MCF 10A (cell line): ENCODE measurements at places on chromosomes 2 and 18. TPM values are rescaled to one million over a fixed set of nuclear protein-coding genes. Genes with fewer than 3 reads are reported as not detected.

- no peak overlapping the region for H3K27ac ChIP-seq
- H3K36me3 ChIP-seq, result no peaks in the 10 kb centered on the region
- DNase-seq, result no peak
- peaks cover 22% of the 10 kb centered on the region for H3K27me3 ChIP-seq
- no peaks in the 10 kb centered on the region for H3K4me1 ChIP-seq
- no peak overlapping the region for H3K4me3 ChIP-seq
Measured at GRCh38 chr2:10234409-10235094, 68.2 kb upstream of the HPCAL1 start.

DNA sequence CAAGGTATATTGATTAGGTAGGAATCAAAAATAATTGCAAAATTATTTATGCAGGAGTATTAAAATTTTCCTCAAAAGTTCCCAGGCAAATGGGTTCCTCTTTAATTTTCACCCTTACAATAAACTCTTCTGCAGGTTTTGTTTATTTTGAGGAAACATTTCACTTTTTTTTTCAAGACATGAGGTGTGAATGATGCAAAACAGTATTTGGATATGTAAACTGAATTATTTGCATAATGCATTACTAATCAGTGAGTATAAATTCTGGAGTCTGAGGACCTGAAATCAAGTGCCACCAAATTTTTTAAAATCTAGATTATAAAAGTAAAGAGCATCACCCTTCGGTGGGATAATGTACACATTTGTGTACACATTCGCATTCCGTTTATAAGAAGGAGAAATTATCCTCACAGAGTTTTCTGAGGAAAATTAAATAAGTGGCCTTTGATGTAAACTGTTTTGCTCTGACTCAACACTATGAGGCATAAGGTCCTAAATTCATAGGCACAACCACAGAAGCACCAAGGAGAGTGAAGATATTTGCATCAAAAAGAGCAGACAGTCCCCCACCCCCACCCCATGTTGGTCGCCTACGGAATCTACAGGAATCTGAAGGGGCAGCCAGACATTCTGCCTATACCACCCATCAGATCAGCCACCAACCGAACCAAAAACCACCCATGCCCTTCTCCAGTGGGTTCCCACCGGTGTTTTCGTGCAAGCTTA, 33.1 kb downstream of the BCL11A start:
- DNase-seq, result no peak
- no peak overlapping the region for H3K27ac ChIP-seq
- no peak overlapping the region for H3K4me3 ChIP-seq
- peaks cover 18% of the 10 kb centered on the region for H3K4me1 ChIP-seq
- H3K36me3 ChIP-seq, result peaks cover 18% of the 10 kb centered on the region
- H3K27me3 ChIP-seq, result no peaks in the 10 kb centered on the region

DNA sequence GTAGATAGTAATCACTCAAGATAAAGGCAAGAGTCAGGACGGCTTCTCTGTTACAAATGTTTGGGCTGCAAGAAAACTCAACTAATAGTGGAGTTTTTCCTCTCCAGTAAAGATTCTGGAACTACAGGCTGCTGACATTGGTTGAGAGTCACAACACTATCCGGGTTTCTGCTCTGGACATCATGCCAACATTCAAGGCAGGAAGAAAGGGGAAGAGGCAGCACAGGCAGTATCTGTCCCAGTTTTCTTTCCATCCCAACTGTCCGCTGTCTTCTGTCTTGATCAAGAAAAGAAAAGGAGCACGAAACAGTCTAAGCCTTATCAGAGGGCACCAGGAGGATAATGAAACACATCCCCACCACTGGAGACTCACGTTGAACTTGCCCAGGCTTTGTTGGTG, 132.1 kb downstream of the MAIP1 start:
- no peak overlapping the region for H3K27ac ChIP-seq
- H3K4me3 ChIP-seq, result no peak overlapping the region
- peaks cover 6% of the 10 kb centered on the region for H3K4me1 ChIP-seq
- H3K36me3 ChIP-seq, result no peaks in the 10 kb centered on the region
- DNase-seq, result no peak
- no peaks in the 10 kb centered on the region for H3K27me3 ChIP-seq

GRCh38 chr2:134634054-134634753, 84.6 kb downstream of the TMEM163 start:
- H3K4me1 ChIP-seq, result no peaks in the 10 kb centered on the region
- H3K27ac ChIP-seq, result no peak overlapping the region
- no peak for DNase-seq
- no peaks in the 10 kb centered on the region for H3K36me3 ChIP-seq
- peaks cover 12% of the 10 kb centered on the region for H3K27me3 ChIP-seq

DNA sequence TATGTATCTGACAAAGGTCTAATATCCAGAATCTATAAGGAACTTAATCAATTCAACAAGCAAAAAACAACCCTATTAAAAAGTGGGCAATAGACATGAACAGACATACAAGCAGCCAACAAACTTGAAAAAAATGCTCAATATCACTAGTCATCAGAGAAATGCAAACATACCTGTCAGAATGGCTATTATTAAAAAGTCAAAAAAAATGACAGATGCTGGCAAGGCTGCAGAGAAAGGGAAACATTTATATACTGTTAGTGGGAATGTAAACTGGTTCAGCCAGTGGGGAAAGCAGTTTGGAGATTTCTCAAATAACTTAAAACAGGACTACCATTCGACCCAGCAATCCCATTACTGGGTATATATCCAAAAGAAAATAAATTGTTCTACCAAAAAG, 21.6 kb downstream of the SESTD1 start:
- no peak overlapping the region for H3K27ac ChIP-seq
- DNase-seq, result no peak

- H3K4me3 ChIP-seq, result no peak overlapping the region
- DNase-seq, result no peak
- no peaks in the 10 kb centered on the region for H3K36me3 ChIP-seq
- H3K4me1 ChIP-seq, result peaks cover 6% of the 10 kb centered on the region
- no peak overlapping the region for H3K27ac ChIP-seq
- H3K27me3 ChIP-seq, result peaks cover 54% of the 10 kb centered on the region
Measured at GRCh38 chr2:239537633-239538356, 137.0 kb upstream of the HDAC4 start.

DNA sequence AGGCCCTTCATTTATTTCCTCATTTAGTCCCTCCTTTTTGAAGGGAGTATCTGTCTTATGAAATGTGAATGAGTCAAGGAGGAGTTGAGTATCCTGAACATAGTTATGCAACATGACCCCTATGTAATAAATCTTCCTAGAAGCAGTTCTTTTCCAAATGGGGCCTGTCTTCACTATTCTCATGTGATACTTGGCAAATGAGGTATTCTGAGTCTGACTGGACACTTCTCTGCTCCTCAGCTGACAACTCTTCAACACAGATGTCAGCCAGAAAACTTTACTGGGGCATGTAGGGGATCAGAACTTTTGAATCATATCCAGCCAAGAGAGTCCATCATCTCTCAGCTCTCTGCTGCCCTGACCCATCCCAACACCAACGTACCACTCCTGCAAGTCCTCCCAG, 291.6 kb downstream of the ZNF385B start:
- no peak overlapping the region for H3K27ac ChIP-seq
- H3K4me3 ChIP-seq, result no peak overlapping the region
- H3K27me3 ChIP-seq, result no peaks in the 10 kb centered on the region
- no peaks in the 10 kb centered on the region for H3K36me3 ChIP-seq

The TEX44 gene
- not detected in 2 replicates for total RNA-seq

GRCh38 chr2:232523682-232524597, 2.0 kb upstream of the CHRND start:
- DNase-seq, result no peak
- H3K27ac ChIP-seq, result no peak overlapping the region

The HJURP gene
- 12.7 and 29.3 TPM in 2 replicates for total RNA-seq
